ENCODE measurements at places on chromosomes 1 and 21. TPM values are rescaled to one million over a fixed set of nuclear protein-coding genes. Genes with fewer than 3 reads are reported as not detected.

DNA sequence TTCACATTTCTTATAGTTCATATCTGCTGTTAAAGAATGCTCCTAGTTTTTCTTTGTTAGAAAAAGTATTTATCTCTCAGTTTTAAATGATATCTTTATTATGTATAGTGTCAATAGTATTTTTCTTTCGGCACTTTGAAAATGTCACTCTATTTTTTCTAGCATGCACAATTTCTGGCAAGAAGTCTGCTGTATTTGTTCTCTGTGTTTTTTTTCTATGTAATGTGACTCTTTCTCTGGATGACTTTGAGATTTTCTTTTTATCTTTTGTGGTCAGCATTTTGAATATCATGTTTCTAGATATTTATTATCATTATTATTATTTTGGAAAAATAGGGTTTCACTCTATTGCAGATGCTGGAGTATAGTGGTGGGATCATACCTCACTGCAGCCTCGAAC, 285.2 kb downstream of the PTGER3 start:
- DNase-seq, result no peak
- no peak overlapping the region for H3K27ac ChIP-seq
- no peaks in the 10 kb centered on the region for H3K36me3 ChIP-seq

- no peak overlapping the region for H3K27ac ChIP-seq
- no peaks in the 10 kb centered on the region for H3K36me3 ChIP-seq
- peaks cover 3% of the 10 kb centered on the region for H3K27me3 ChIP-seq
- no peak overlapping the region for H3K4me3 ChIP-seq
- no peaks in the 10 kb centered on the region for H3K4me1 ChIP-seq
These were observed 3.7 kb upstream of the ETV3L start for GRCh38 chr1:157103268-157103667.

DNA sequence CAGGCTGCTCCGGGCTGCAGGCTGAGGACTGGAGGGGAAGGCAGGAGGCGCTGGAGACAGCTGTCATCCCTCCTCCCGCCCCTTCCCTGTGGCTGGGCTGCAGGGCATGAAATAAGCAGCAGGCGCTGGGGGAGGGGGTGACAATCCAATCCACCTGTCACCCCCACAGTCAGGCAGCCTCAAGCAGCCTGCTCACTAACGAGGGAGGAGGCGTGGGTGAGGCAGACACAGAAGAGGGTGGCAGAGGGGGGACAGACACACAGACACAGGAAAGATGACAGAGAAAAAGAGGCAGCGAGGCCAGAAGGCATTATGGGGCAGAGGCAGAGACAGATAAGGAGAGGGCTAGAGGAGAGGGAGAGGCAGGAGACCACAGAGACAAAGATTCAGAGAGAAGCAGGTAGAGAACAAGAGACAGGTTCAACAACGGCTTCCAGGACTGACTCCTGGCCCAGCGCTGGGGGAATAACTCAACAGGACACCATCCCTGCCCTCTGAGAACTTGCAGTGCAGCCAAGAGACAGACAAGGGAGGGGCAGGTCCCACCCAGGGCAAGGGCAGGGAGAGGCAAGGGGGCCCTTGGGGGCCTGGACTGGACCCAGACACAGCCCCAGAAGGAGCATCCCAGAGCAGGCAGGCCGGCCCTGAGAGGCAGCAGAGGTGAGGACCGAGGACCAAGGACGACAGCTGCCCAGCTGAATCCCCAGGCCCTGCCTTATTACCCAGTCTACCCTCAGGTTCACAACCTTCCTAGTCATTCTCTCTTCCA, 11.2 kb downstream of the MEF2D start:
- H3K27ac ChIP-seq, result peak overlapping the region; percentile 19
- no peaks in the 10 kb centered on the region for H3K27me3 ChIP-seq
- peaks cover 54% of the 10 kb centered on the region for H3K4me1 ChIP-seq
- H3K4me3 ChIP-seq, result no peak overlapping the region
- peak; percentile 94 for DNase-seq

DNA sequence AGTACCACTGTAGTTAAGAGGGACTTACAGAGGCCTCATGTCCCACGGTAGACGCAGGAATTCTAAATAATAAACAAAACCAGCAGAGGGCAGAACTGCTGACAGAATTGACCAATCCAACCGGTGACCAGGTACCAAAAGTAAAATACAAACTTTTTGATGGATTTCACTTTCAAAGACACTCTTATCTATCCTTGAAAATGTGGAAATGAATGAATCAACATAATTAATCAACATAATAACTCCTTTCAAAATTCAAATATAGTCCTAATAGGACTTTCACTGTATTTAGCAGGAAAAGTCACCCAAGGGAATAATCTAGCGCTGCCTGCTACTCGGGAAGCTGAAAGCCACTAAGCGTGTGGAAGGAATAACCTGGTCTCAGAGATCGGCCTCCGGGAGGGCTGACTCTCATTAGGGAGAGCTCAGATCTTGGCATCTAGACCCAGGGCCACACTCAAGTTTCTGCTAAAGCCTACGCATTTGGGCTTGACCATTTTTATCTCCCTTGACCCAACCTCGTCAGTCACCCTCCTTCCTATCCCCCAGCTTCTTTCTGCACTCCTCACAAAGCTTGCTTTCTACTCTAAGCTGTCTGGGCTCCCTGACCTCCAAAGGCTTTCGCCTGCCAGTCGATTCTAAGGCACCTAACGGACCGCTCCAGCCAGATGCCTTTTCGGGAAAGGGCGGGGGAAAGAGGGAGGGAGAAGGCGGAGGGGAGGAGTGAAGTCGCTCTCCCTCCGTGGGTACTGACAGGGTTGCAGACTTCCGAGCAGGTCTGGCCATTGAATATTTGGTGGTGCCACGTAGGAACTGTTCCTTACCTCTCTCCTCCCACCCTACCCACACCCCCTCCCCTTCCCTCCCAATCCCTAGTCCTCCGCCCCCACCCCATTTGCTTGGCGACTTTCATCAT, 1.6 kb downstream of the COL11A1 start:
- H3K4me3 ChIP-seq, result no peak overlapping the region
- H3K4me1 ChIP-seq, result peaks cover 10% of the 10 kb centered on the region
- no peaks in the 10 kb centered on the region for H3K36me3 ChIP-seq
- DNase-seq, result peak; percentile 51
- H3K27me3 ChIP-seq, result no peaks in the 10 kb centered on the region

- no peak overlapping the region for H3K27ac ChIP-seq
- H3K4me1 ChIP-seq, result no peaks in the 10 kb centered on the region
- H3K4me3 ChIP-seq, result no peak overlapping the region
- DNase-seq, result no peak
- no peaks in the 10 kb centered on the region for H3K27me3 ChIP-seq
These were observed 39.8 kb downstream of the ASTN1 start for GRCh38 chr1:177124577-177125278.

DNA sequence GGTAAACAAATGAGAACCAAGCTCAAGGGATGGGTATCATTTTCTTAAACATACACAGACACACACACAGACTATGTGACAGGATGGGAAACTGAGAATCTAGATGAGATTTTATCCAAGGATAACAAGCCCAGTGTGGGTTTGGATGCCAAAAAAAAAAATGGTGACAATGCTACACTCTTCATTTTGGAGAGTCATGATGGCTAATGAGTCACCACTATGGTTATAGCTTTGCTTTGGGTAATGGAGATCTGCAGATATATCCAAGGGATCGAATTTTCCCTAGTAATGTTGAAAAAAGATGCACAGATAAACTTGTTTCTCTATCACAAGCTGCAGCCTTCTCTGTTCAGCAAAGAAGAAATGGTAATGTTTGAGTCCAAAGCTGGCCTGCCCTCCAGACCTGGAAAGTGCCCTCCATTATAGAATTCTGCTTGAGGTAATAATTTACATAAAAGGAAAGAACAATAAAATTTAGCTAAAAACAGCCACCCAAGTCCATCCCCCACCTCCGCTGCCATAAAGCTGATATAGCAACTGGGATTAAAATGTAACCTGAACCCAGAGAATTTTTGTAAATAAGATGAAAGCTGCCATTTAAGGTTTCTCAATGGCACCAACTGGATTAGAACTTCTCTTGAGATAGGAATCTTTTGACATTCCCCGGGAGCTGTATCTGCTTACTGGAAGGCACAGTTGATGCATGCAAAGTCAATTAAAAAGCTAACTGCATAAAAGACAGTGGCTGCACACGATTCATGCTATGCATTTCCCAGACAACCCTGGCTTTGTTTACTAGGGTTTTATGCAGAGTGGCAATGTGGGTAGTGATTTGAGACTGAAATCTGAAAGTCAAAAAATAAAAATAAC, 395.2 kb upstream of the LYPLAL1 start:
- H3K36me3 ChIP-seq, result no peaks in the 10 kb centered on the region
- H3K4me1 ChIP-seq, result peaks cover 18% of the 10 kb centered on the region
- H3K27ac ChIP-seq, result peak overlapping the region; percentile 21
- peak; percentile 28 for DNase-seq
- no peaks in the 10 kb centered on the region for H3K27me3 ChIP-seq

DNA sequence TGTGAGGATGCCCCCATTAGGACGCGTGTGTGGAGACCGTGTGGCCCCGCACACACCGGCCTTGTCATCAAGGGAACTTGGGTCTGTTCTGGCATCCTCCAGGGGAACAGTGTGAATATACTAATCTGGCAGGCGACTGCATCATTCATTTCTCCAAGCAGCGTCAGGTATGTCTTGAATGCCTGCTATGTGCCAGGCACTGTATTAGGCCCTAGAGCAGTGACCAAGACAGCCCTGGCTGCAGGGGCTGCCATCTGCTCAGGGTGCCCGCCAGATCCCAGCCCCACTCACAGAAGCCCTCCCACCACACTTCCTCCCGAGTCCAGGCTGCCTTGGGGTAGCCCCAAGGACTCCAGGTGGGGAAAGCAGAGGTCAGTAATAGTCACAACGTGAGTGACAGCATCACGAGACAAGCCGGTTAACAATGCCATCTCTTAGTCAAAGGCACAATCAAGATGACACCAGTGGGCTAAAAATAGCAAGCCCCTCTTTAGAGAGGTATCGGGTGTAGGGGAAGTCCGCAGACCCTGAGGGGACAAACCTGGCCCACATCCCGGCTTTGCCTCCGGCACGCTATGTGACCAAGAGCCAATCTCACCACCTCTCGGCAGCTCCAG, 7.5 kb upstream of the LAPTM5 start:
- no peaks in the 10 kb centered on the region for H3K27me3 ChIP-seq
- H3K36me3 ChIP-seq, result no peaks in the 10 kb centered on the region
- DNase-seq, result no peak
- H3K27ac ChIP-seq, result no peak overlapping the region
- H3K4me1 ChIP-seq, result peaks cover 52% of the 10 kb centered on the region

MORC3 gene
- total RNA-seq, result 37.3 TPM

LIN28A gene
- not detected for total RNA-seq

CFAP141 gene
- total RNA-seq, result not detected

KIF2C gene
- 124 TPM for total RNA-seq

PRAMEF14 gene
- total RNA-seq, result not detected
